Activated T-helper 1 cell treated with anti-CD3 and anti-CD28 coated beads, Interleukin-12 subunit alpha, Interleukin-12 subunit beta, Interleukin-2, Interleukin-4 antibody, amounts not matched to agents 30 ng/mL and 10 ng/mL and 1 ng/mL, durations not matched to agents 14 hours and 24 hours and 36 hours (primary cell): ENCODE measurements at places on chromosomes 7 and 10. TPM values are rescaled to one million over a fixed set of nuclear protein-coding genes. Genes with fewer than 3 reads are reported as not detected.

DNA sequence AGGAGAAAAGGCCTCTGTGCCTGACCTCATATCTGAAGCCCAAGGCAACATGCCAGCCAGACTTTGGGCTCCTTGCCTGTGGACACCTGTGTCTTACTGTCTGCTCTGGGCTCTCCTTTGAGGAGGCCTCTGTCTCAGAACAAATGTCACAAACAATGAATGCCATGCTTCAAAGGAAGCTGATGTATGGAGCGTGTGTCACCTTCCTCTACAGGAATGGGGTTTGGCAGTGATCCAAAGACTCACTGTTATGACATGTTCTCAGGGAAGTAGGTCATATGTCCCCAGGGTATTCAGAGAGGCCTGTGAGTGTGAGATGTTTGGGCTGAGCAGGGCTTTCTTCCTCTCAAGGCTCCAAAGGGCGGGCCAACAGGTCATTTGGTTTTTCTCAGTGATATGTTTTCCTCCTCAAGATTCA lies 38.4 kb downstream of the PTPRE start:
- H3K27me3 ChIP-seq = no peaks in the 10 kb centered on the region
- DNase-seq = no peak
- H3K27ac ChIP-seq = no peak overlapping the region
- no peak overlapping the region for H3K4me3 ChIP-seq
- H3K36me3 ChIP-seq = no peaks in the 10 kb centered on the region

DNA sequence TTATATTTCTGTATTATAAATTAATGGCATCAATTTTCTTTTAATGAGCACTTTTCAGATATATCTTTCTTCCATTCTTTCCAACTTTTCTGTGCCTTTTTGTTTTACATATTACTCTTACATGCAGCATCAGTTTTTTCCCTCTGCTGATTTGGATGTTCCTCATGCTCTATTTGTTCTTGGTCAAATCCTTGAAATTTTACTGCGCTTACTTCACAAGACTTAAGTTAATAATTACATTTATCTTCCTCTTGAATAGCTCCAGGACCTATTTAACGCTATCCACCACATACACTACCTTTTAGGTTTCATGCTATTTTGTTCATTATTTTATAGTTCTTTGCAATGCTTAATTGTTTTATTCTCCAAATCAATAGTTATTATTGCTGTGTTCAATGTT lies 97.6 kb upstream of the CTTNBP2 start:
- no peak overlapping the region for H3K4me3 ChIP-seq
- H3K27me3 ChIP-seq = no peaks in the 10 kb centered on the region
- no peak for DNase-seq
- H3K36me3 ChIP-seq = no peaks in the 10 kb centered on the region
- no peaks in the 10 kb centered on the region for H3K4me1 ChIP-seq

- H3K36me3 ChIP-seq = no peaks in the 10 kb centered on the region
- DNase-seq = no peak
- H3K4me1 ChIP-seq = no peaks in the 10 kb centered on the region
- H3K27ac ChIP-seq = no peak overlapping the region
Observed at GRCh38 chr10:125344573-125345171, 184.3 kb upstream of the CTBP2 start.

The LRRN3 gene
- 57.3 and 61.5 TPM in 2 replicates for total RNA-seq

The TFEC gene
- total RNA-seq = not detected in 2 replicates
